Stimulated activated CD8-positive, alpha-beta memory T cell treated with anti-CD3 and anti-CD28 coated beads, Interleukin-4, amount 100 ng/mL, for 1 hour (primary cell): ENCODE measurements at places on chromosomes 2 and 18.

GRCh38 chr2:8346706-8347430 is 335.0 kb upstream of the ID2 start:
- DNase-seq: no peak

- DNase-seq: no peak
These were observed 132.8 kb downstream of the AGAP1 start for GRCh38 chr2:235626658-235627057.

DNA sequence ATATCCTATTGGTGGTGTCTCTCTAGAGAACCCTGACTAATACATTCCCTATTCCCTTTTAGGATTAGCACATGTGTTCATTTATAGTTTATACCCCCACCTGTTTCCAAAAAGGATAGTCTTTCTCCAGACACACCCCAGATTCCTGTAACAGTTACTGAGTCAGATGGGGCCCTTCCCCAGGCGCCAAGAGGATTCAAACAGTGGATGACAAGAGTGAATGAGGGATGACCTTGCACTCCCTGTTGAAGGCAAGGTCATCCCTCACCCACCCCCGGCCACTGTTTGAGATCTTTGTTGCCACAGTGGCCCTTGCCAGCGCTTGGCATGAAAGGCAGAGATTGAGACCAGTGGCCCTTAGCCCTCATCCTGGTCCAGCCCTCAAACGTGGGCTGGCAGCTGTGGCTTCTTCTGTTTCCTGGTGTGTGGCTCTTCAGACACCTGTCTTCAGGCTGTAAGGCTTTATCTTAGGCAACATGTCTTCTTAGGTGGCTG is 15.3 kb upstream of the REEP1 start:
- no peak for DNase-seq

DNA sequence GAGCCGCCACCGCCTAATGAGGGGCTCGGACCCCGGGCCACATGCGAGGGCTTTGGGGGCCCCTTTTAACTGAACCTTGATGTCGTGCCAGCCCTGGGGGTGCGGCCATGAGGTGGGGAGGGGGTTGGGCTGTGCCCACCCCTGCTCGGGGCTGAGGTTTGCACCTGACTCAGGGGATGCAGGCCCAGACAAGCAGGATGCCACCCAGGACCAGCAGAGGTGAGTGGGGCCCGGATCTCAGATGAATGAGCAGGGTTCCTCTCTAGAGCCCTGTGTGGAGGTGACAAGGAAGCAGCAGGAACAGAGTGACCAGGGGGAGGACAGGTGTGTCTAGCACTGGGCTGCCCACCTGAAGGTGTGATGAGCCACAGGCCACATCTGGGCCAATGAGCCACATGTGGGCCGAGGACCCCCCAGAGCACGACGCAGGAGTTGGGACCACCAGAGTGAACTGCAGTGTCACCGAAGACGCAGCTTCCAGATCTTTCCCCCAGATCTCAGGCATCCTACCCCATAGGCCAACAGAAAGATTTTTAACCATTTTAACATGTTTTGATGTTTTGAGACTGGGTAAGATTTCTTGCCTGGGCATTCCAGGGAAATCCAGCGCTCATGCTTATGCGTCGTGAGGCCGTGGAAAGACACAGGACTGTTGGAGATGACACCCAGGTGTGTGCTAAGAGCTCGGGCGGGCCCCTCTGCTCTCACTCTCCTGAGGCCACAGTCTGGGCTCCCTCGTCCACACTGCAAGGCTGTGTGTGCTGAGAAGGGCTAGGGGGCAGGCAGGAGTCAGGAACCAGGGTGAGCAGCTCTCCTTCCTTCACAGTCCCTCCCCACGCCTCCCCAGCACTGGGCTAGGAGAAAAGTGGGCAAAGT is 73.6 kb downstream of the DDX1 start:
- no peak for DNase-seq

- DNase-seq: no peak
These were observed 67.5 kb downstream of the LTBP1 start for GRCh38 chr2:33014268-33014667.

DNA sequence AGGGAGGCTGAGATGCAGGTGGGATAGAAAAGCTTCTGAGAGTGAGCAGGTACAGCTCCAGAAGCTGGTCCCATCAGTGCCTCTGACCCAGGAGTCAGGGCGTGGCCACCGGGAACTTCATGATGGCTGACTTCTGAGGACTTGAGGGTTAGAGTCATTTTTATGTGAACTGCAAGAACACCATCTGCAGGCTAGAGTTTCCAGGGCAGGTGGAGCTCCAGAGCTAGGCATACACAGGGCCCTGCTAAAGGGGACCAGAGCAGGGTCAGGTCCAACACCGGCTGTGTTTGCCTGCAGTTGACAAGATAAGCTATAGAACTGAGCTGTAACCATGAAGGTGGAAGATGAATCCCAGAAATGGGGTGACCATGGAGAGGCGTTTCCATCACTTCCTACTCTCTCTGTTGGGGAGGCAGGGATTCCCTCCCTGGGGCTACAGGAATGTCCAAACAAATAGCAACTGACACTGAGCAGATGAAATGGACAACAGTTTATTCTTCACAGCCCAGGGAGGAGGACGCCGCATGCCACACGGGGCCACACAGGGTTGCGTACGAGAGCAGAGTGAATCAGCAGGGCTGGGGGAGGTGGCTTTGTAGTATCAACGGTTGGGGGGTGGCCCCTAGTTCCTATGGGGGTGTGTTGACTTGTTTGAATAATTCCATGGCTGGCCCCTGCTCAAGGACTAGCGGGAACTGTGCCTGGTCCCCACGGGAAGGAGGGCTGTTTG is 77.6 kb upstream of the ZNF516 start:
- no peak for DNase-seq

- no peak for DNase-seq
These were observed 809.0 kb upstream of the FAM98A start for GRCh38 chr2:34408100-34408499.
